Right renal cortex interstitium (tissue), 3 donors: ENCODE measurements at places on chromosomes 7 and 10.

GRCh38 chr10:21919117-21919516 is 84.4 kb downstream of the DNAJC1 start:
- no peak for DNase-seq

- DNase-seq, result no peak
Observed at GRCh38 chr10:79402951-79403350, 42.5 kb downstream of the ZCCHC24 start.

GRCh38 chr10:5560817-5561703 is 36.3 kb downstream of the CALML3 start:
- DNase-seq, result no peak

- no peak for DNase-seq
Observed at GRCh38 chr10:69884686-69885085, 83.0 kb downstream of the COL13A1 start.
